ENCODE measurements at places on chromosomes 2 and 18. TPM values are rescaled to one million over a fixed set of nuclear protein-coding genes. Genes with fewer than 3 reads are reported as not detected.

EVX2 gene
- not detected for polyA plus RNA-seq

HS1BP3 gene
- polyA plus RNA-seq = 13.4 TPM

MOGAT1 gene
- not detected for polyA plus RNA-seq

DNA sequence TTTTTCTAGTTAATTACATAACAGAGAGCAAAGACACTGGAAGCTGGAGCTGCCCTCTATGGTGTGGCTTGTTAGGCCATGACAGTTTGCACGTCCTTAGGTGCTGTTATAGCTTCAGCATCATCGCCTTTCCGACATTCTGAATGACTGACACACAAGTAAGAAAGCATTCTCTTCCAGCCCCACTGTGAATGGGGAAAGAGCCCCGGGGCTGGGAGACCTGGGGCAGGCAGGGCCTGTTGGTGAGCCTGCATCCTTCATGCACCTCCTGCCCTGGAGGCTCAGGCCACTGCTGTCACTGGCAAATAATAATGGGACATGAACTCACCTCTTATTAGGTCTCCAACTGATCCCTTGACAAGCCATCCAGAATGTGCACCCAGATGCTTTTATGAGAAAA is 71.8 kb downstream of the VAPA start:
- no peak for DNase-seq

- no peak for DNase-seq
Observed at GRCh38 chr2:225190987-225191386, 148.7 kb upstream of the DOCK10 start.

- DNase-seq = no peak
Observed at GRCh38 chr2:199770716-199771115, 80.3 kb downstream of the FTCDNL1 start.

- no peak for DNase-seq
Observed at GRCh38 chr2:220002251-220002650, 374.8 kb downstream of the SLC4A3 start.

GRCh38 chr18:12034241-12035100 is 53.2 kb downstream of the IMPA2 start:
- no peak for DNase-seq

DNA sequence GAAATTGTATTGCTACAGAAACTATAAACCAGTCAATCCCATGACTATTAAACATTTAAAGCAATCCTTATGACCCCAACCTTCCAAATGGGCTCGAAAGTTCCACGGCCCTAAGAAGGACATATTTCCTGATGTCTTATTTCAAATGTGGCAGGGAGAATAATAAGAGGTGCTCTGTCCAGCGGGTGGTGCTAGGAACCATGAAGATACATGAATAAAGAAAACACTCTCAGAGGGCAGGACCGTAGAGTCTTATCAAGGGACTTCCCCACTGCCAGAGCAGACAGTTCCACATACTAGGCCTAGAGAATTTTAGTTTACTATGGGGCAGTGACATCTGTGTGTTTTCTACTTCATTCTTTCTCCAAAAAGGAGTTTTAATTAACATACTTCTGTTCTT is 187.1 kb upstream of the PIK3C3 start:
- peak; percentile 52 for DNase-seq

MREG gene
- 14.1 TPM for polyA plus RNA-seq

Data from mammary epithelial cell (primary cell).